ENCODE measurements at places on chromosomes 11 and 22. TPM values are rescaled to one million over a fixed set of nuclear protein-coding genes. Genes with fewer than 3 reads are reported as not detected.
A peak's percentile ranks its signal among the peaks of the same experiment; 100 is the strongest.

The MUC6 gene
- not detected for total RNA-seq

GRCh38 chr11:130269326-130269943 lies 45.3 kb downstream of the ZBTB44 start:
- no peak for DNase-seq

DNA sequence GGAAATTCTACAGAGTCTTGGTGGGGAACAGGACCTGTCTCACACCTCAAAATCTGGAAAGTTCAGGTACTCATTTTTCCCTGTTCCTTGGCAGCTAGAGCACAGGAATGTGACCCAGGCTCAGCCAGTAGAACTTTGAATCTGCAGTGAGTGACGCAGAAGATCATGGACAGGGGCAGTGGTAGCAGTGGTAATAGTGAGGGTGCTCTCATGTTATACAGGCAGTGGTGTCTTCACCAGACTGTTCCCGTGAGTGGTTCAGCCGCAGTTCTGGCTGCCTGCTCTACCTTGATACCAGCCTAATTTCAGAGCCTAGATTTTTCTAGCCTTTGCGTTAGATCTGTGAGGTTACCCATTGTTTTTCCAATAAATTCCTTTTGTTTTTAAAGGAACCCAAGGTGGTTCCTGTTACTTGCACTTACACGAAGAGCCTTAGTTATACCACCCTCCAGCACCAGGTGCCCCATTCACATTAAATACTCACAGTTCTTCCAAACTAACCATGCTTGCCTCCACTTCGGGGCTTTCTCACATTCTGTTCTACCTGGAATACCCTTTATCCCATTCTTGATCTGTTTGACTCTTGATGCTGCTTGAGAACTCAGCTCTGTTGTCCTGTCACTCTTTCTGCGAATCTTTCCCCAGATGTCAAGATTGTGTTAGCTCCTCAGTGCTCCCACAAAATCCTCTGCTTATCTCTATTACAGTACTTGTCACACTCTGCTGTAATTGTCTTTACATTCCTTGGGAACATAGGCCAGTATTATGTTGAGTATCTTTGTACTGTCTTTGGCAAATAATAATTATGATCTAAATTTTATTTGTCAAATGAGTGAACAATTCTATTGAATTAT lies 47.8 kb downstream of the SWAP70 start:
- no peak for DNase-seq

DNA sequence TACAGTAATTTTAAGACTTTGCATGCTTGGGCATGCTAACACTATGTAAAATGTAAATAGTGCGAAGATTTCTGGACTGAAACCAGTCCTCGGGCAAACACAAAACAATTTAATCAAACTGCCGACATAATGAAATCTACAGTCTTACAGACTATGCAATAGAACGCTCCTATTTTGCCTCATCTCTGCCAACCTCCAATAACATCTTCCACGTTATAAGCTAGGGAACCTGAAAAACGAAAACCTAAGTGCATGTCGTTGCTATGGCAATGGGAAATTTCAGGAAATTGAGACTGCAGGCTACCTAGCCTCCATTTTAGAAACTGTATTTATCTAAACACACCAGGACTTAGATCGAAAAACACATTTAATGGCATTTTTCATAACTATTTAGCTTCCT lies 1.1 kb downstream of the CSTF3 start:
- no peak for DNase-seq

The TSSK2 gene
- total RNA-seq, result not detected

The SLC22A12 gene
- total RNA-seq, result not detected

The NNMT gene
- not detected for total RNA-seq

The CAVIN3 gene
- 4.3 TPM for total RNA-seq

DNA sequence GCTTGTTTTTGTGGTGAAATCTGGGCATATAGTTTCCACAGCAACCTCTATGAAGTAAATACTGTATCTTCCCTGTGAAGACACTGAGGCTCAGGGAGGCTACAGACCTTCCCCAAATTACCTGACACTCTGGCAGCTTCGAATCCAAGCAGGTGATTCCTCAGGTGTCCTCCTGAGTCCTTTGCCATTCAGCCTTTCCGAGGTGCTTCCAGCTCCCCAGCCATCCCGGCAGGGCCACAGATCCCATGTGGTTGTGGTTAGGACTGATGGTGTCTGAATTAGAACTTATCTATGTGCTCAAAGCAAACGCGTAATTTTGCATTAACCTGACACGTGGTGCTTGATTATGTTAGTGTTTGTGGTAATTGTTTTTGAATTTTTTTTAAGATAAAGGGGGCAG lies 785.6 kb downstream of the BRD1 start:
- no peak for DNase-seq

The APOBEC3B gene
- 9.6 TPM for total RNA-seq

The TRPC6 gene
- total RNA-seq, result not detected

The USP2 gene
- total RNA-seq, result 0.66 TPM

DNA sequence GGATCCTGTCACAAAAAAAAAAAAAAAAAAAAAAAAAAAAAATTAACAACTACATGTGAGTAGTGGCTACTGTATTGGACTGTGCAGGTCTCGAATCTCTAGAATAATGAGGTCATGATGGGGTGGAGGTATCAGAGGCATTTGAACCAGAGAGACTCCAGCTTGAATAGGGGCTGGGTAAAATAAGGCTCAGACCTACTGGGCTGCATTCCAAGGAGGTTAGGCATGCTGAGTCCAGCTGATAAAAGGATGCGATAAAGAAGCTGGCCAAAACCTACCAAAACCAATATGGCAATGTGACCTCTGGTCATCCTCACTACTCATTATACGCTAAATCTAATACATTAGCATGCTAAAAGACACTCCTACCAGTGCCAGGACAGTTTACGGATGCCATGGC lies 5.9 kb upstream of the PACSIN3 start:
- no peak for DNase-seq

DNA sequence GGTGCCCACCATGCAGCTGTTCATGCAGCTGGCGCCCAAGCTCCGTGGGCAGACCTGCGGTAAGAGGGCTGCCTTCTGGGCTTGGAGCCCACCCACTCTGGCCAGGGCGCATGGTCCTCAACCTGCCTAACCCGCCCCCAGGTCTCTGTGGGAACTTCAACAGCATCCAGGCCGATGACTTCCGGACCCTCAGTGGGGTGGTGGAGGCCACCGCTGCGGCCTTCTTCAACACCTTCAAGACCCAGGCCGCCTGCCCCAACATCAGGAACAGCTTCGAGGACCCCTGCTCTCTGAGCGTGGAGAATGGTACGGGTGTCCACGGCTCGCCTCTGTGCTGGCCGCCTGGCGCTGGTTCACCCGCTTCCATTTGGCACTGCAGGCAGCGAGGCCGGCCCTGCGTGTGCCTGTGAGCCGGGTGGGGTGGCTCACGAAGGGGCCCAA lies 11.0 kb downstream of the MUC5AC start:
- no peak for DNase-seq

The SAA1 gene
- total RNA-seq, result not detected

The KCNK7 gene
- total RNA-seq, result 0.66 TPM

The CABP4 gene
- total RNA-seq, result 1.7 TPM

The ASPHD2 gene
- 15.1 TPM for total RNA-seq

DNA sequence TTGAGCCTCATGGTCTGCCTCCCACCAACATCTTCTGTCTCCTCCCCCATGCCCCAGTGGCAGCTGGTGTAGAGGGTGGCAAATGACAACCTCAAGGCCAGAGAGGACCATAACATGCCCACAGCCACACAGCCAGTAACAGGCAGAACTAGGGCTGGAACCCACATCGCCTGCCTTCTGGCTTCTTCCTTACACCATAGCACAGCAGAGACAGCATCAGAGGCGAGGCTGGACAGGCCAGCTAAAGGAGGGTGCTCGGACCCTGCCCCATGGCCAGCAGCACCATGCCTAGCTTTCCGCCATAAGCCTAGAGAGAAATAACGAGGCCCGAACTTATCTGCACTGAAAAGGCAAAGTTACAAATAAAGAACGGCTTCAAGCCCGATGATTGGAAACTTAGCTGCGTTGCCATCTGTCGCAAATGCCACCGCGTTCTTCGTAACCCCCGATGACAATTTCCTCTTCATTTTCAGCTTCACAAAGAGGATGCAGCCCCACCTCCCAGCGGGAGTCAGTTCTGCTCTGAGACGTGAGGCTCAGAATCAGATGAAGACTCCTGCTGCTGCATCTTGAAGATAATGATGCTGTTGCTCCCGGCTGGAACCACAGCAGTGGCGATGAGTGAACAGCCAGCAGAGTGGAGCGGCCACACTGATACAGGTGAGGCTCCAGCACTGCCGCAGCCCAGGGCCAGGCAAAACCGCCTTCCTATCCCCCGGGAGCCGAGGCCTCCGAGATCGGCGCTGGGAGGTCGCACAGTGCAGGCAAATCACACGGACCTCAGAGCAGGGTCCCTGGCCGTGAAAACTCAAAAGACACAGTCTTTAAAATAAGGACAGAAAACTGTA lies 73.8 kb upstream of the RTL6 start:
- peak; percentile 21 for DNase-seq

DNA sequence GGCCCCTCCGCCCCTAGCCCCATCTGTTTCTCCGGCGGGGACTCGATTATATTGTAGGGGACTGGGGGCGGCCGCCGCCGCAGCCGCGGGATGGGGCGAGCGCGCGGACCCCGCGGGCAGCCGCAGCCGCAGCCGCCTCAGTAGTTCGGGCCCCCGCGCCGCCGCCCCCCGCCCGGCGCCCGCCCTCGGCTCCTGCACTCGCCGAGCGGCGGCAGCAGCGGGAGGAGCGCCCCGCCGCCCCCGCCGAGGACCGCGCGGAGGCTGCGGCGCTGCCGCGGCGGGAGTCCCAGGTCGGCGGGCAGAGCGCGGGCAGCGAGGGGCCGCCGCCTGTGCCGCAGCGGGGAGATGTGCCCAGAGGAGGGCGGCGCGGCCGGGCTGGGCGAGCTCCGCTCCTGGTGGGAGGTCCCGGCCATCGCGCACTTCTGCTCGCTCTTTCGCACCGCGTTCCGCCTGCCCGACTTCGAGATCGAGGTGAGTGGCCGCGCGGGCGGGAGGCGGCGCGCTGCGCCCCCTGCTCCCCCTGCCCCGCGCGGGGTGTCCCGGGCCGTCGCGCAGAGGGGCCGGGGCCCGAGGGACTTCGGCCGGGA lies at the start of gene CECR2:
Gene CECR2, plus strand, starts transcription at position 22 of the 587 bp plus-strand sequence. Its CDS starts 324 bp downstream, at position 346.
- no peak for DNase-seq

GRCh38 chr11:68436985-68437926 lies 23.3 kb upstream of the PPP6R3 start:
- DNase-seq, result no peak

DNA sequence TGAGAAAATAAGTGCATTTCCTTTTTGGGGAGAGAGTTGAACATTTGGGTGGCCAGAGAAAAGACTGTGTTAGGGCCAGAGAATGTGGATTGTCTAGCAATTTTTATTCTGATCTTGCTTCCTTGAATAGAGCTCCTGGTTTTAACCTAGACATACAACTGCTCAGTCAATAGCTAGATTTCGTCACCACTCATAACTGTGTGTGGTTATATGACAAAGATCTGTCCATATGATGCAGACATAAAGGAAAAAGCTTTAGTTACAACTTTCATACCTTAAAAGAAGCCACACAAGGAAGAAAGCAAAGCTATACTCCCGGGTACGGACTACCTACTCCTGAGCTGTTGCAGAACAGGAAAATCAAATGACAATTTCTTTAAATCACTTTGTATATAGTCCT lies 37.2 kb downstream of the MS4A6A start:
- no peak for DNase-seq

DNA sequence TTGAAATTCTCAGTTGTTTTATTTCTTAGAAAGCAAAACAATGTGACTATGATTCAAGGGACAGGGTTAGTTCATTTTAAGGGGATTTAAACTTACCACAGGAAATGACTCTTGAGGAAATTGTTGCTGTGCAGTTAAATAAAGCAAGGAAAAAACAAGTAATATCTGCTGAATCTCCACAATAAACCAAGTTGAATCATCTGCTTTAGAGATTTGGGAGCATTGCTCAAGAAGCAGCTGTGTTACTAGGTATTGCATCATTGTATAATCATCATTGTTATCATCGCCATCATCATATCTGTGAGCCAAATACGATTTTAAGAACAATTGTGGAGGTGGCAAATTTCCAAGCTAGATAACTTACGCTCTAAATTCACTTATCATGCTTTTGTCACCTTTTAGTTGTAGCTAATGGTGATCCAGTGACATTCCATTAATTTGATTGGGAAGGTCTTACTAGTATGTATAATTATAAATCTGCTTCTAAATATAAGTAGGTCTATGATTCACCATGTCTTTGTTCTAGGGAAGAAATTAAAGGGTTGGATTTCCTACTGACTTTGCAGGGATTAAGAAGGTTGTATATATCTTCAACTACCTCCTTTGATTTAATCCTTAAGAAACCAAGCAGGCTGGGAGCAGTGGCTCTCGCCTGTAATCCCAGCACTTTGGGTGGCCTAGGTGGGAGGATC lies 19.9 kb downstream of the MMP10 start:
- no peak for DNase-seq

DNA sequence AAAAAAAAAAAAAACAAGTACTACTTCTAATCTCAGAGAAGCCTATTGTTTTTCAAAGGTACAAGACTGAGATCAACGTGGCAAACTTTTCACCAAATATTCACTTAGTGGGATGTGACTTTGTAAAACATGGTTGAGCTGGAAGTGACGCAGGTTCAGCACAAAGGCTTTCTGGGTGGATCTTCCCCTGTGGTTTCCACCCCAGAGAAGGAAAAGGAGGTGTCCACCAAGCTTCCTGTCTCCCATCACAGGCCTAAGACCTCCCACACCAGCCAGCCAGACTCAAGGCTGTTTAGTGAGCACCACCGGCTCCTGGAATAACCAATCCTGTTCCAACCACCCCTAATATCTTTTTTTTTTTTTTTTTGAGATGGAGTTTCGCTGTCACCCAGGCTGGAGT lies 5.7 kb downstream of the TMEM184B start:
- DNase-seq, result peak; percentile 31

The TST gene
- total RNA-seq, result 5.3 TPM

GRCh38 chr11:126474220-126474619 lies 118.7 kb downstream of the ST3GAL4 start:
- DNase-seq, result no peak

GRCh38 chr11:114169821-114170220 lies 110.3 kb downstream of the ZBTB16 start:
- no peak for DNase-seq

- DNase-seq, result no peak
Observed at GRCh38 chr11:66950112-66950535, 8.1 kb downstream of the PC start.

The NXF1 gene
- total RNA-seq, result 132 TPM

- DNase-seq, result no peak
Observed at GRCh38 chr22:39434243-39434653, 22.6 kb upstream of the MGAT3 start.

- DNase-seq, result no peak
Observed at GRCh38 chr22:22817468-22818201, 70.0 kb upstream of the IGLL5 start.

The TEX12 gene
- not detected for total RNA-seq

DNA sequence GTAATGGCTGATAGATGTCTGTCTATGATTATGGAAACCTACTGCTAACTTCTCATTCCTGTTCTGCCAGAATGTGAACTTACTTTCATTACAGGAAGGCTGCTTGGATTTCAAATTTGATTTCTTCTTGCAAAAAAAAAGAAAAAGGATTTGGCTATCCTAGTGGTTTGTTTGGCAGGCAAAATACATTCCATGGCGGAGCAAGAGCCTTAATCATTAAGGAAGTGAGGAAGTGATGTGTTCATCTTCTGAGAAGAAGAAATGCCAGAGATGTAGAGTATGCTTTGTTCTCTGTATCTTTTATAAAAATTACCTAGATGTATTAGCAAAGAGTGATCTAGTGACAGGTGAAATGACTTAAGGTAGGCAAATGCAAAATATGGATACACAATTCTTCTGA lies 356.3 kb downstream of the SOX6 start:
- no peak for DNase-seq

- DNase-seq, result peak; percentile 30
Observed at GRCh38 chr11:86116386-86116726, 47.5 kb upstream of the PICALM start.

- DNase-seq, result no peak
Observed at GRCh38 chr11:46281371-46281831, 3.9 kb downstream of the CREB3L1 start.

All from activated naive CD4-positive, alpha-beta T cell treated with anti-CD3 and anti-CD28 coated beads, Interleukin-2, amount 50 U/mL, for 72 hours (primary cell).